ENCODE measurements at places on chromosomes 7 and 10.

- DNase-seq: no peak
Observed at GRCh38 chr7:153616711-153617325, 435.4 kb upstream of the DPP6 start.

DNA sequence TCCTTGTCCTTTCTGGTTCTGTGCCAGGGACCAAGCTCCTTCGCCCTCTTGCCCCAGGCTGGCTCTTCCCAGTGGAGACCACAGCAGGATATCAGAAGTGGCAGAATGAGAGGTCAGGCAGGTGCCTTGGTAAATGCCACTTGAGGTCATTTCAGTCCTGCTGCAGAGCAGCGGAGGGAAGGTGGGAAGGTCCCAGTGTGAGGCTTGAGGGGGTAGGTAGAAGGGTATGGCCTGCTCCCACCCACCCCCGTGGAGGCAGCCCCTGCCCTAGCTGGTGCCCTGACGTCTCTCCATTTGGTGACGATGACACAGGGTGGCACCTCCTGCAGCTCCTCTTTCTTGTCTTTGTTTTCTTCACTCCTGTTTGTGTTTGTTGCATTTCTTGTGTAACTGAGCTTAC lies 538.8 kb downstream of the TCERG1L start:
- DNase-seq: no peak

DNA sequence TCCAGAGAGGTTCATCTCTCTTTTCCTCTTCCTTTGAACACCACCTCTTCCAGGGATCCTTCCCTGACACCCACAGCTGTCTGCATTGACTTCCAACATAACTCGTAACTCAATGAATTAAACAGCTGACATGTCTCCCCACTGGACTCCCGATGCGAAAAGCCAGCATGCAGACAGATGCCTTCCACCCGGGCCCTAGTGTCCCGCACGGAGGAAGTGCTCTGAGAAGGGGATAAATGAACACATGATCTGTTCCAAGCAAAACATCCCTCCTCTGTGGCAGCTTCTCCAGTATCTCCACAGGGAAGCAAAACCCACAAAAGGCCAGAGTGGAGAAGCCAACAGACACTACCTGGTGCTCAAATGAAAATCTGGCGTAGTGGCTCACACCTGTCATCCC lies 28.3 kb downstream of the OGDHL start:
- no peak for DNase-seq

- DNase-seq: no peak
Observed at GRCh38 chr10:44056206-44056605, 328.7 kb downstream of the CXCL12 start.

DNA sequence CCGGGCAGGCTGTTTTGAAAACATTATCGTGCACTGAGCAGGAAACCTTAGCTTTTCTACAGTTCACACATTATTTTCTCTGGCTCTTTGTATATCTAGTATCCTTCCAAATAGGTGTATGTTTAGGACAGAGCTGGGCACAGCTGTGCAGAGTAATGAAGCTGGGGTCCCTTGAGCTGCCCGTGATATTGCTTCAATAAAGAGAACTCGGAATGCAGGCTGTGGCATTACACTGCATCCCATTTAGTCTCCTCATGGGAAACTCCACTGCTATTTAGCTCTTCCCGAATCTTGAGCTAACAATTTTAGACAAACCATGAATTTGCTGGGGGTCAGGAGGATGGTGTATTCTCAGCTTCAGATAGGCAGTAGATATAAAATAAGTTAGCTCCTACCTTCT lies 348.3 kb downstream of the ACTR3B start:
- no peak for DNase-seq

- no peak for DNase-seq
Observed at GRCh38 chr7:3880228-3880987, 579.4 kb downstream of the SDK1 start.

GRCh38 chr10:23070913-23071218 lies 24.5 kb upstream of the MSRB2 start:
- no peak for DNase-seq

- no peak for DNase-seq
Observed at GRCh38 chr7:119802147-119802546, 470.8 kb upstream of the KCND2 start.

DNA sequence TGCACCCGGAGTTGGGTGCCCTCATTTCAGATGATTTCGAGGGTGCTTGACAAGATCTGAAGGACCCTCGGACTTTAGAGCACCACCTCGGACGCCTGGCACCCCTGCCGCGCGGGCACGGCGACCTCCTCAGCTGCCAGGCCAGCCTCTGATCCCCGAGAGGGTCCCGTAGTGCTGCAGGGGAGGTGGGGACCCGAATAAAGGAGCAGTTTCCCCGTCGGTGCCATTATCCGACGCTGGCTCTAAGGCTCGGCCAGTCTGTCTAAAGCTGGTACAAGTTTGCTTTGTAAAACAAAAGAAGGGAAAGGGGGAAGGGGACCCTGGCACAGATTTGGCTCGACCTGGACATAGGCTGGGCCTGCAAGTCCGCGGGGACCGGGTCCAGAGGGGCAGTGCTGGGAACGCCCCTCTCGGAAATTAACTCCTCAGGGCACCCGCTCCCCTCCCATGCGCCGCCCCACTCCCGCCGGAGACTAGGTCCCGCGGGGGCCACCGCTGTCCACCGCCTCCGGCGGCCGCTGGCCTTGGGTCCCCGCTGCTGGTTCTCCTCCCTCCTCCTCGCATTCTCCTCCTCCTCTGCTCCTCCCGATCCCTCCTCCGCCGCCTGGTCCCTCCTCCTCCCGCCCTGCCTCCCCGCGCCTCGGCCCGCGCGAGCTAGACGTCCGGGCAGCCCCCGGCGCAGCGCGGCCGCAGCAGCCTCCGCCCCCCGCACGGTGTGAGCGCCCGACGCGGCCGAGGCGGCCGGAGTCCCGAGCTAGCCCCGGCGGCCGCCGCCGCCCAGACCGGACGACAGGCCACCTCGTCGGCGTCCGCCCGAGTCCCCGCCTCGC lies at the start of gene EGFR:
Gene EGFR (plus strand): TSS at position 657 of the 830 bp plus-strand sequence. CDS start 261 bp downstream, outside the sequence.
- no peak for DNase-seq

- DNase-seq: no peak
Observed at GRCh38 chr10:71144824-71145223, 67.5 kb upstream of the UNC5B start.

DNA sequence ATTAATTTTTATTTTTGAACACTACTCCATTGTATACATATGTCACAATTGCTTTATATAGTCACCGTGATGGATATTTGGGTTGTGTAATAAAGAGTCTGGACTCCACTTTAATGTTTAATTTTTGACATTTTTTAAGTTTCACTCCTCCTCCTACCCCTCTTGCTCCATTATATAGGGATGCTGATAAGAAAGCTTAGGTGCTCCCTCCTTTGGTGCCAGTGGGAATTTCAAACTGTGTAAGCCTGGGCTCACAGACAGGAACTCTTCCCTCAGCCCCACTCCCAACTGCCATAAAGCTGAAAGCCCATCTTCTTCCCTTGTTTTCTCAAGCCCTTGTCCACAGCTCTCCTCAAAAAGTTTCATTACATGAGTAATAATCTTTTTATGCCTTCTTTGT lies 47.6 kb downstream of the TWIST1 start:
- DNase-seq: no peak

GRCh38 chr7:95871075-95871848 lies 98.9 kb downstream of the DYNC1I1 start:
- DNase-seq: no peak
